Upper lobe of right lung (tissue), 1 donor: ENCODE measurements at places on chromosomes 2 and 18. TPM values are rescaled to one million over a fixed set of nuclear protein-coding genes. Genes with fewer than 3 reads are reported as not detected.

DNA sequence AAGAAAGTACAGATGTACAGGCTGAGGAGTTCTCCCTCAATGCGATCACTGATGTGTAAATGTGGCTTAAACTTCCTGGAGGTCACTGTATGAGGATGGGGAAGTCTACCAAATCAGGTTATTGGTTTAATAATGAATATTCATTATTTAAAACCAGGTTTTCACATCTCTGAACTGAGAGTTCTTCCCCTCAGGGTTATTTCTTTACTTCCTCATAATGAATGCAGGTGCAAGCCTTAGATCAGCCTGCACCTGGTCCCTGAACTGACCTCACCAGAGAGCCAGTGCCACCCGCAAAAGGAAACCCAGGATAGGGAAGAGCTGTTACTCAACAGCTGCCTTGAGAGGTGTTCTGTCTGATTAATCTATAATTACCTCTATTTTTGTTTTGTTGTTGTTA lies 369.0 kb downstream of the EPHA4 start:
- no peak for DNase-seq

DNA sequence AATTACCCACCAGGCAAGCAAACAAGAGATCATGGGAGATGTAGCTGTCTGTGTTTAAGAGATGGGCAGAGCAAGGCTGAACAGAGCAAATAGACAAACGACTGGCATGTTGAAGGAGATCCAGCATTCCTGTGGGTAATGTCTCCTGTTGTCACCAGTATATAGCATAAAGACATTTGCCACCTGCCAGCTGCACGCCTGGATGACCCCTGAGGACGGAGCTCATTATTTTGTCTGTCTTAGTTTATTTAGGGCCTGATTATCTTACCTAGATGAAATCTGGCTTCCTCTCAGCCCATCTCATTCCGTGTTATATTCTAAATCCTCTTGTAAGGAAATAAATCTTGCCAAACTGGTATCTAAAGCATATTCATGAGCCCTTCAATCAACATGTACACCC lies 510.3 kb upstream of the LINC00305 start:
- DNase-seq: no peak

CFAP65 gene
- not detected for total RNA-seq

- DNase-seq: no peak
These were observed 24.3 kb upstream of the RPIA start for GRCh38 chr2:88667219-88667618.

ANKRD62 gene
- 0.12 TPM for total RNA-seq

GRCh38 chr2:190674966-190675650 lies 26.2 kb downstream of the NAB1 start:
- DNase-seq: no peak
